CD4-positive, alpha-beta T cell treated with Interleukin-17A for 4 hours (primary cell): ENCODE measurements at places on chromosomes 2 and 18.

GRCh38 chr2:25424426-25425028 is 82.8 kb upstream of the DNMT3A start:
- no peak for DNase-seq

GRCh38 chr2:110103061-110103961 is 12.3 kb downstream of the MALL start:
- no peak for DNase-seq

GRCh38 chr2:172438741-172439508 is 11.5 kb downstream of the ITGA6 start:
- DNase-seq, result no peak

DNA sequence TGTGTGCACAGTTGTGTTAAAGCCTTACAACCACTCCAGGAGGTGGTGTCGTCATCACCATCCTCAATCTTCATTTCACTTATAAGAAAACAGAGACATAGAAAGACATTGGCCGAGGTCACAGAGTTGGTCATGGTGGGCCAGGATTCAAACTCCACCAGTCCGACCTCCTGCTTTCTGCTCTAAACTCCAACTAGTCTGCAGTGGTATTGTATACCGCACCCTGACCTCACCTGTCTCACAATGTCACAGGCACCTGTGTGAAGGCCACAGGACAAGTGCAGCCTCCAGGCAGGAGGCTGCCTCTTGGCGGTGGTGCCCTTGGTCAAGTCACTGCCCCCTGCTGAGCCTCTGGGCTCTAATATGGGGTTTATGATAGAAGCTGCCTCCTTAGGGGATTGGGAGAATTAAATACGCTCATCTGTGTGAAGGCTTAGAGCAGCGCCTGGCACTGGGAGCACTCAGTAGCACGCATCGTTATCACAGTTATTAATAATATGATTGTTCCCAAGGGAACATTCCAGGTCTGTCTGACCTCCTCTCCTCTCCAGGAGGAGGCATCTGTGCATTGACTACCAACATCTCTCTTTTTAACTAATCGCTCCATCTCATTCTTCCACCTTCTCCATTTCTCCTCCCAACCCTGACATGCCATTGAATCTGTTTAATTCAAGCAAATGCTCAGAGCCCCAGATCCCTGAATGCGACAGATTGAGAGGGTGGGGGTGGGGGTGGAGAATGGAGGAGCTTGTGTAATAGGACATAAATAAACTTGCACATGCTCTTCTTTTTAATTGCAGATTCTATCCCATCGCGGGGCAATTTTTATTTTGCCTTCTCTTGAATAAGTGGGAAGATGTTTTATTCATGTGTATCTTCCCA is 112.7 kb downstream of the MCFD2 start:
- no peak for DNase-seq

- no peak for DNase-seq
Observed at GRCh38 chr2:19176172-19176852, 182.1 kb downstream of the OSR1 start.

GRCh38 chr2:25215948-25216679 is 47.7 kb upstream of the POMC start:
- peak; percentile 94 for DNase-seq

GRCh38 chr2:26609205-26609631 is 31.9 kb downstream of the CIB4 start:
- DNase-seq, result no peak
